Fibroblast of lung (primary cell): ENCODE measurements at places on chromosomes 16 and 17. TPM values are rescaled to one million over a fixed set of nuclear protein-coding genes. Genes with fewer than 3 reads are reported as not detected.

DNA sequence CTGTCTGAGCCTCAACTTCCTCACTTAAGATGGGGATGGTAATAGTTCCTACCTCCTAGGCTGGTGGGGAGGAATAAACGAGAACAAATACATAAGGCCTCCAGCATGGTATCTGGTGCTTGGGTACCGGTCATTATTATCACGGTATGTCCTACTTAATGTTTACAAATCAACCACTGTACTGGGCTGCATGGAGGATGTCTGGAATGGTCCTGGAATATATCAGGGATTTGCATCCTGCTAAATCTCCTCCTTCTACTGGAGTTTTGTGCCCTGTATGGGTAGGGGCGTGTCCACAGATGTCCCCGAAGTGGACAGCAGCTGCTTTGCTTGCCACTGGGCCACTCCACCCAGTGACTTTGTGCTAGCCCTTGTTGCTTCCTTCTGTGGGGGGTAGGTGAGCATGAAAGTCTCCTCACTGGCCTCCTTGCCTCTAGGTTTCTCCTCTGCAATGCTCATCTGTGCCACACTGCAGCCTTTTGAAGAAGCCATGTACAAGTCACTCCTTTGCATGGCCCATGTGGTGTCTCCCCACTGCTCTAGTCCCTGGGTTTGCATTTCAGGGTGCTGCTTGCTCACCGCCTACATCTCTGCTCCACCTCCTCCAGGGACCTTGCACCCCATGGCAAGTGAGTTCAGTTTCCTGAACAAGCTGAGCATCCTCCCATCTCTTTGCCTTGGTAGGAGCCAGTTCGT lies 2.2 kb upstream of the CMIP start:
- DNase-seq, result no peak
- H3K4me3 ChIP-seq, result no peak overlapping the region
- H3K36me3 ChIP-seq, result no peaks in the 10 kb centered on the region
- H3K27ac ChIP-seq, result no peak overlapping the region
- H3K4me1 ChIP-seq, result peaks cover 2% of the 10 kb centered on the region

- H3K27me3 ChIP-seq, result no peaks in the 10 kb centered on the region
- DNase-seq, result no peak
- no peak overlapping the region for H3K4me3 ChIP-seq
- no peaks in the 10 kb centered on the region for H3K36me3 ChIP-seq
- no peak overlapping the region for H3K27ac ChIP-seq
These were observed 26.3 kb upstream of the HS3ST2 start for GRCh38 chr16:22787466-22788192.

- H3K27ac ChIP-seq, result no peak overlapping the region
- H3K36me3 ChIP-seq, result peaks cover 2% of the 10 kb centered on the region
- no peak for DNase-seq
- no peaks in the 10 kb centered on the region for H3K4me1 ChIP-seq
- H3K4me3 ChIP-seq, result no peak overlapping the region
These were observed 70.3 kb downstream of the KLHDC4 start for GRCh38 chr16:87695534-87695933.

- H3K27ac ChIP-seq, result peak overlapping the region; percentile 81
- H3K4me1 ChIP-seq, result peaks cover 2% of the 10 kb centered on the region
- H3K4me3 ChIP-seq, result peak overlapping the region; percentile 92
These were observed 14.4 kb upstream of the CA4 start for GRCh38 chr17:60135151-60135950.

- no peaks in the 10 kb centered on the region for H3K4me1 ChIP-seq
- H3K27me3 ChIP-seq, result no peaks in the 10 kb centered on the region
- no peak for DNase-seq
These were observed 21.6 kb upstream of the CDH1 start for GRCh38 chr16:68715471-68715870.

DNA sequence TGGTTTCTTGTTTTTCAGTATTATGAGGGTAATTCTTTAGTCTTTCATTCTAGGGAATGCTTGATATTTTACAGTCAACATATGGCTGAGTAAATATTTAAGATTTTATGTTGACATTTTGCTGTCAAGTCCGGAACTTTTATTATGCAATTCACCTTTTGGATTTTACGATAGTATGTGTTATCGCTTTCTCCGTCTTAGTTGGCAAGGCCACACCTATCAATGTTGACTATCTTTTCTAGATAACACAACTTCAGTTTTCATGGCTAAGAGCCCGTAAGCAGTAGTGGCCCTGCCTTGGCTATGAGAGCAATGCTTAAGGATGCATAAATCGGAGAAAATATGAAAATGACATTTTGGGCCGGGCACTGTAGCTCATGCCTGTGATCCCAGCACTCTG lies 39.5 kb upstream of the CDH13 start:
- H3K36me3 ChIP-seq, result no peaks in the 10 kb centered on the region
- no peak overlapping the region for H3K4me3 ChIP-seq
- H3K27me3 ChIP-seq, result no peaks in the 10 kb centered on the region

- DNase-seq, result peak; percentile 85
- H3K4me1 ChIP-seq, result no peaks in the 10 kb centered on the region
- no peak overlapping the region for H3K4me3 ChIP-seq
- no peak overlapping the region for H3K27ac ChIP-seq
- no peaks in the 10 kb centered on the region for H3K36me3 ChIP-seq
These were observed 20.9 kb upstream of the SOX9 start for GRCh38 chr17:72099919-72100318.

DNA sequence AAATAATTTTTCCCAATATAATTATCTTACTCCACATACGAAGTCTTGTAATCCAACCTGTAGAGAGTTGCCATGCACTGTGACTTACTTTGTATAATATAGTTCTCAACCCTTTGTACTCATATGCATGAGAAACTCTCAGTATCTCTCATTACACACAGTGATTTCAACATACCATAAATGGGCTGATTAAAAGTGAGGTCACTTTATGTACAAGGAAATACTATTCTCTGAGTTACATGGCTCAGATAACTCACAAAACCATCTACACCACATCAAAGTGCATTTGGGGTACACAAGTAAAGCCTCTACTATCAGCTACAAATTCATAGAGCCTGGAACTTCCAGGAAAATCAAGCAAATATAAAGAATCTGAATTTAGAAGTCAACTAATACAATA lies 27.9 kb downstream of the SLFN12 start:
- H3K27ac ChIP-seq, result no peak overlapping the region
- H3K4me3 ChIP-seq, result no peak overlapping the region
- H3K4me1 ChIP-seq, result no peaks in the 10 kb centered on the region
- H3K36me3 ChIP-seq, result peaks cover 2% of the 10 kb centered on the region
- no peaks in the 10 kb centered on the region for H3K27me3 ChIP-seq
- DNase-seq, result no peak

GRCh38 chr16:68093816-68094613 lies 8.8 kb downstream of the NFATC3 start:
- H3K4me1 ChIP-seq, result no peaks in the 10 kb centered on the region
- peak; percentile 67 for DNase-seq
- H3K4me3 ChIP-seq, result no peak overlapping the region

The DNAI2 gene
- not detected in 2 replicates for total RNA-seq

- no peaks in the 10 kb centered on the region for H3K36me3 ChIP-seq
- no peaks in the 10 kb centered on the region for H3K27me3 ChIP-seq
- DNase-seq, result no peak
These were observed 117.7 kb downstream of the CMIP start for GRCh38 chr16:81562174-81562849.

DNA sequence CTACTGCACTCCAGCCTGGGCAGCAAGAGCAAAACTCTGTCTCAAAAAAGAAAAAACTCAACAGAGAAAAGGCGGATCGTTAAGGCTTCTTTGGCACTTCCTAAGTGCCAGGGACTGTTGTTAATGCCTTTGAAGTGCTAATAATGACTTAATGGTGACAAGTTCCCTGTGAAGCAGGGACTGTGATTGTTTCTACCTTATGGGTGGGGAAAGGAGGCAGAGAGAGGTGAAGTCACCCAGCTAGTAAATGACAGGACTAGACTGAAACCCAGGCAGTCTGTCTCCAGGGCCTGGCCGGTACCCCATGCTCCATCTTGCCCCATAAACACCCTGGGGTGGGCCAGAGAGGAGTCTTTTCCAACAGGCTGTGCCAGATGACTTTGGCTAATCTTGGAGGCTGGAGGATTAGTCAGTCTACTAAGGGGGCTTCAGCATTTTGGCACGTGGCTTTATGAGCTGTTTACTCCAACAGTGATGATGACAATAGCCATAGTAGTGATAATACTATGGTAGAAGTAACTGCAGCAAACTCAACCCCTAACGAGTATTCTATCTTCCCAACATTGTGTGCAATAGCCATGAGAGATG lies 26.9 kb downstream of the ABCC1 start:
- peaks cover 16% of the 10 kb centered on the region for H3K4me1 ChIP-seq
- no peaks in the 10 kb centered on the region for H3K27me3 ChIP-seq
- H3K4me3 ChIP-seq, result no peak overlapping the region
- no peaks in the 10 kb centered on the region for H3K36me3 ChIP-seq

GRCh38 chr16:13393816-13394215 lies 492.4 kb downstream of the SHISA9 start:
- H3K4me3 ChIP-seq, result no peak overlapping the region
- no peaks in the 10 kb centered on the region for H3K36me3 ChIP-seq
- DNase-seq, result no peak
- H3K27me3 ChIP-seq, result no peaks in the 10 kb centered on the region

DNA sequence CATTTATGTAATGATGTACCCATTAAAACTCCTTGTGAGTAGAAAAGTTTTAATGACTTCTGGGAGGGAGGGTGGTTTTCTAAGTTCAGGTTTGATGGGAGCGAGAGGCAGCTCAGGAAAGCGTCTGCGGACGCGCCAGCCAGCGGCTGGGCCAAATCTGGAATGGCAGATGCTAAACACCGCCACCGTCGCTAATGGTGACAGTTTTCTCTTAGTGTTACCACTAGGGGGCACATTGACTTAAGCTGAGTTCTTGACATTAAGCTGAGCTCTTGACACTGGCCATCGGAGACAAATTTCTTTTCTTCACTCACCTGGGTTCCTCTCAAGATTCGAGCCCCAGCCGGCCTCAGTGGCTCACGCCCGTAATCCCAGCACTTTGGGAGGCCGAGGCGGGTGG lies 6.7 kb downstream of the TRPV1 start:
- H3K4me3 ChIP-seq, result no peak overlapping the region
- no peak overlapping the region for H3K27ac ChIP-seq
- H3K36me3 ChIP-seq, result peaks cover 3% of the 10 kb centered on the region
- DNase-seq, result peak; percentile 40
- H3K27me3 ChIP-seq, result no peaks in the 10 kb centered on the region

The MYOCD gene
- 0.17 and 0.26 TPM in 2 replicates for total RNA-seq

- no peak for DNase-seq
- no peaks in the 10 kb centered on the region for H3K36me3 ChIP-seq
- H3K4me1 ChIP-seq, result no peaks in the 10 kb centered on the region
- peaks cover 9% of the 10 kb centered on the region for H3K27me3 ChIP-seq
- H3K27ac ChIP-seq, result no peak within 1 kb of the TSS
These were observed at the start of gene PIK3R5 for GRCh38 chr17:8965394-8966168. Gene PIK3R5 (minus strand): TSS chr17:8965707. CDS start chr17:8911494, 54,213 bp downstream.

The FOXF1 gene
- total RNA-seq, result 15.9 and 31.5 TPM in 2 replicates

DNA sequence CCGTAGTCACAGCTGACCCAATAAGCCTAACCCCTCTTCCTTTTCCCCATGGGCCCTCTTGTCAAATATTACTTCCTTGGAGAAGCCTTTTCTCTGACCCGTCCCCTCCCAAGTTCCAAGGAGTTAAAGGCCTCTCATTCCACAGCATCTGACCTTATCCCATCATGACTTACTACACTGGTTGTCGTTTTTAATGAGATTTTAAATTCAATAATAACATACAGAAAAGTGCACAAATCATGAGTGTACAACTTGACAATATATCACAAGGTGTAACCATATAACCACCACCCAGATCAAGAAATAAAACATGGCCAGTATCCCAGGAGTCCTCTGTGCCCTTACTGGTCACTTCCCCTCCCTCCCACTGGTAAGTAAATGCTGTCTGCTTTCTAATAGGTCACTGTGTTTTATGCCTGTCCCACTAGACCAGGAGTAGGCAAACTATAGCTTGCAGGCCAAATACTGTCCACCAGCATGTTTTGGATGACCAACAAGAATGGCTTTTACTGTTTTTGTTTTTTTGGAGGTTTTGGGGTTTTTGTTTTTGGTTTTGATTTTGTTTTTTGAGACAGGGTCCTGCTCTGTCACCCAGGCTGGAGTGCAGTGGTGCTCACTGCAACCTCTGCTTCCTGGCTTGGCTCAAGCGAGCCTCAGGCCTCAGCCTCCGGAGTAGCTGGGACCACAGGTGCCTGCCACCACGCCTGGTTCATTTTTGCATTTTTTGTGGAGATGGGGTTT lies 1.2 kb upstream of the FDXR start:
- no peak for DNase-seq
- peaks cover 7% of the 10 kb centered on the region for H3K4me1 ChIP-seq
- H3K27ac ChIP-seq, result peak overlapping the region; percentile 89
- H3K4me3 ChIP-seq, result peak overlapping the region; percentile 64
- H3K36me3 ChIP-seq, result peaks cover 3% of the 10 kb centered on the region
- peaks cover 2% of the 10 kb centered on the region for H3K27me3 ChIP-seq

The SPATA33 gene
- total RNA-seq, result 1.5 and 2.0 TPM in 2 replicates

GRCh38 chr16:56789360-56789759 lies 59.4 kb downstream of the NUP93 start:
- no peaks in the 10 kb centered on the region for H3K4me1 ChIP-seq
- H3K27me3 ChIP-seq, result no peaks in the 10 kb centered on the region
- no peaks in the 10 kb centered on the region for H3K36me3 ChIP-seq
- no peak overlapping the region for H3K4me3 ChIP-seq
- DNase-seq, result peak; percentile 43
- no peak overlapping the region for H3K27ac ChIP-seq

- no peaks in the 10 kb centered on the region for H3K36me3 ChIP-seq
- H3K4me1 ChIP-seq, result peaks cover 3% of the 10 kb centered on the region
- DNase-seq, result no peak
- no peak overlapping the region for H3K27ac ChIP-seq
- no peak overlapping the region for H3K4me3 ChIP-seq
- H3K27me3 ChIP-seq, result no peaks in the 10 kb centered on the region
These were observed 85.5 kb downstream of the NPIPB11 start for GRCh38 chr16:29321000-29321393.

The NTN3 gene
- 1.3 and 2.1 TPM in 2 replicates for total RNA-seq

GRCh38 chr16:87392821-87393679 lies 914 bp downstream of the MAP1LC3B start:
- H3K36me3 ChIP-seq, result no peaks in the 10 kb centered on the region
- no peaks in the 10 kb centered on the region for H3K27me3 ChIP-seq
- peak overlapping the region; percentile 76 for H3K27ac ChIP-seq
- peaks cover 8% of the 10 kb centered on the region for H3K4me1 ChIP-seq
